ENCODE measurements at places on chromosomes 3 and 15.

DNA sequence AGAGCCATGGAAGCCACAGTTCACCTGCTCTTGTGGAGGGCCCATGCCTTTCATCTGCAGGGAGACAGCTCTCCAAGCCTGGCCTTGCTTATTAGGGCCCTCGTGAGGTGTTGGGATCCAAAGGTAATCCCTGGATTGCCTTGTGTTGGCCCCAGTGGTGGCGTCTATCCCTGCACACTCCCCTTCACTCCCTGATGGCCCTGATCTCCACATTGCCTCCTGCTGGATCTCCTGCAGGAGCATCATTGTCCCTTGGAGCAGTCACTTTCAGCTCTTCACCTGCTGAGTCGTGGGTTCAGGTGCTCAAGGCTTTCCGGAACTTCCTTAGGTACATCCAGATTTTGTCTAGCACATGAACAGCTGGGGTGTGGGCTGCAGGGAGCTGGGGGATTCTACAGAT is 7.0 kb downstream of the PPCDC start:
- no peak for DNase-seq

- no peak for DNase-seq
Measured at GRCh38 chr3:43709022-43709421, 18.3 kb downstream of the ABHD5 start.

DNA sequence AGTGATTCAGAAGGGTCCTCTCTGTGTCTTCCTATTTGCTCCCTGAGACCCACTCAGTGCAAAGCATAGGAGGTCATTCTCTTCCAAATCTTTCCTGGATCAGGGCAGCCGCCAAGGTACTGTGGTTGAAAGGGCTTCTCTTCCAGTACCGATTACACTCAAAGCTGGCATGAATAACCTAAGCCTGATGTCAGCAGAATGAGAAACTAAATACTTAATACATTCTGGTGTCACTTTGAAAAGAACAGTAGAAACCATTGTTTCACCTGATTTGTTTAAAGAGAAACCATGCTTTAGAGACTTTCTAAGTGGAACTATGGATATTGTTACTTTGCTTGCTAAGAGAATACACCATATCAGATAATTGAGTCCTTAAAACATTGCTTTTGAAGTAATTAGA is 50.2 kb downstream of the PDHB start:
- no peak for DNase-seq

GRCh38 chr3:52453496-52454249 is at the start of gene TNNC1:
Gene TNNC1 (minus strand): TSS chr3:52454041. CDS start chr3:52454015, 26 bp downstream.
- DNase-seq: no peak

- DNase-seq: no peak
Measured at GRCh38 chr3:26622621-26623418, at the start of gene LRRC3B. Gene LRRC3B (plus strand): TSS chr3:26622772. CDS start chr3:26709673, 86,901 bp downstream.

DNA sequence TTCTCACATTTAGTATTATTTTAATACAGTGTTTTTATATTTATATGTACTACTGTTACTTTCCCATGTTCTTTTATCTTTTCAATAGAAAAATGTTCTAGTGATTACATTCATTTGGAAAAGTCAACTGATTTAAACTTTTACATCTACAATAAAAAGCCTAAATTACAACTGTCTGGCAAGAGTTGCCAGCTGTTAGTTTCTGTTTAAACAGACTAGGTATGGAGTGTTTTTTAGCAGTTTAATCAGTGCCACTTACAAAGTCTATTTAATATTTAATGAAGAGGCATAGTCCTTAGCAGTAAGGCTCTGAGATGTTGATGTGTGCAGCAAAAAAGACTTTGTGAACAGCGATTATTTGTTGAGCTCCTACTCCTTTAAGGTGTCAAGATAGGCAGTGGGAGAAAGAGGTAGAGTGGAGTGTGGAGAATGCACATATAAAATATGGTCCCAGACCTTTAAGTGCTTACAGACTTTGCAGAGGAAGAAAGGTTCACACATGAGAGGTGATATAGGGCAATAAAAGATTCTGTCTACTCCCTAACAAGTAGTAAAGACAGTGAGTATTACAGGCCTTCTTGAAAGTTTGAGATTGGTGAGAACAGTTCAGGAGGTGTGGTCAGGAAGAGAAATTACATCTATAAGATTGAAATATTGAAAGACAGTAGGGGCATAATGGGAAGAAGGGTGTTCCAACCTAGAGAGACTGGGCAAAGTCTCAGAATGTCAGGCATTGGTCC is 320.5 kb downstream of the DOCK3 start:
- DNase-seq: no peak

- DNase-seq: peak; percentile 52
Measured at GRCh38 chr15:88878720-88879184, 16.6 kb downstream of the HAPLN3 start.

- no peak for DNase-seq
Measured at GRCh38 chr3:197873329-197873728, 76.7 kb upstream of the RPL35A start.

GRCh38 chr3:102478160-102478559 is 43.3 kb downstream of the ZPLD1 start:
- no peak for DNase-seq

All from activated CD4-positive, alpha-beta T cell treated with anti-CD3 and anti-CD28 coated beads, Interleukin-10, Interleukin-2, amounts not matched to agents 100 ng/mL and 50 ng/mL, durations not matched to agents 16 hours and 8 hours (primary cell).